T-helper 2 cell (primary cell): ENCODE measurements at places on chromosomes 7 and 10.

GRCh38 chr10:74784462-74784861 is 41.9 kb upstream of the KAT6B start:
- no peak for DNase-seq

- no peak for DNase-seq
These were observed 46.9 kb upstream of the SEPTIN7 start for GRCh38 chr7:35753761-35754603.

DNA sequence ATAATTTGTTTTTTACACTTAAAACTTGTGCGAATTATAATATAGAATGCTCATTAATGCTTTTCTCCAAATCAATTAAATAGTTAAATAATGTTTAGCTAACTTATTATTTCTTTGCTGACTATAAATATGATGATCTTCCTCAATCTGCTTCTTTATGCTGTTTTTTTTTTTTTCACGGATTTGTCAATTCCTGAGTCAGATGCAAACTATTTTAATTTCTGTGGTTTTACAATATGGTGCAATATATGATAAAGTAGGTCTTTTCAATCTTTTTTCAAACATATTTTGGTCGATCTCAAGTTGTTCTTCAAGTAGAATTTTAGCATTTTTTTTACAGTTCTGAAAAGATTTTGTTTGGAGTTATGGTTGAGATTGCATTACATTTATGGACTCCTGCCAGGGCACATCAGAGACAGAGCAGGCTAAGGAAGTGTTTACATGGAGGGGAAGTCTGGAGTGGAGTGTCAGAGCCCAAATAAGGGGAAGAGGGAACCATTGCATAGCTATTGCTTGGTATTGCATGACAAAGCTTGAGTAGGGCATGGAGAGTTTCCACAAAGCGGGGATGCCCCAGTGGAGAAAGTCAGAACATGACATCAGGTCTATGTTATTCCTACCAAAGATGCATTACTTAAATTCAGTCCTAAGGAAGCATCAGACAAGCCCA is 204.4 kb downstream of the OTUD1 start:
- no peak for DNase-seq

DNA sequence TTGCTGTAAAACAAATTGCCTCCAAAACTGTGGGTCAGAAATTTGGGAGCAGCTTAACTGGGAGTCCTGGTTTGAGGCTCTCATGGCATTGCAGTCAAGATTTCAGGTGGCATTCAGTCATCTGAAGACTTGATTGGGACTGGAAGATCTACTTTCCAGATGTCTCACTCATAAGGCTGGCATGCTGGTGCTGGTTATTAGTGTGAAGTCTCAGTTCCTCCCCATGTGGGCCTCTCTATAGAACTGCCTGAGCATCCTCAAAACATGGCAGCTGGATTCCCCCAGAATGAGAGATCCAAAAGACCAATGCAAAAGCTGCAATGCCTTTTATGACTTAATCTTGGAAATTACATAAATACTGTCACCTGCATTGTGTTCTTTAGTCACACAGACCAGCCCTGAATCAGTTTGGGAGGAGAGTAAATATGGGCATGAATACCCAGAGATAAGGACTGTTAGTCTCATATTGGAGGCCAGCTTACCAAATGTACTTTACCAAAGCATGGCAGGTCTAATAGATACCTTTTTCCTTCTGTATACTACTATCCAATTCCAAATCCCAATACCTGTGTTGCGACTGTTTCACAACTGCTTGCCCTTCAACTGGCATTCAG is 6.5 kb upstream of the HERPUD2 start:
- DNase-seq = no peak
